Stimulated activated CD8-positive, alpha-beta memory T cell treated with anti-CD3 and anti-CD28 coated beads, Interleukin-2, amount 100 ng/mL, for 1 hour (primary cell): ENCODE measurements at places on chromosomes 2 and 18.

GRCh38 chr2:207766697-207767460 is 2.8 kb downstream of the FZD5 start:
- no peak for DNase-seq

- DNase-seq: no peak
These were observed 36.0 kb downstream of the CSRNP3 start for GRCh38 chr2:165505514-165505913.

DNA sequence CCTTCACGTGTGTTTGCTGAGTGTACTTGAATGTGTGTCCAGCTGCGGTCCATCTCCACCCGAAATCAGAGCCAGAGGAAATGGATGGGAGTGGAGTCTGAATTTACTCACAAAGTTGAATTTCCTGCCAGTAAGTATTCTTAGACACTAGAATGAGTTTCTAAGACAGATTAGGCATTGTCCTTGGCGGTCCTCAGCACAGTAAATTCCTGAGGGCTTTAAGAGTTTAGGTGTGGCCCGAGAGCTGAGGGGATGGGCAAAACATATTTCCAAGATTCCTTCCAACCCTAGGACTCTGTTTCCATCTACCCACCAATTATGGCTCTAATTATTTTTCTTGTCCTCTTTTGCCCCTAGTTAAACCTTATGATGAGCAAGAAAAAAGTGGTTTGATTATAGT is 90.3 kb upstream of the PHLPP1 start:
- DNase-seq: no peak

DNA sequence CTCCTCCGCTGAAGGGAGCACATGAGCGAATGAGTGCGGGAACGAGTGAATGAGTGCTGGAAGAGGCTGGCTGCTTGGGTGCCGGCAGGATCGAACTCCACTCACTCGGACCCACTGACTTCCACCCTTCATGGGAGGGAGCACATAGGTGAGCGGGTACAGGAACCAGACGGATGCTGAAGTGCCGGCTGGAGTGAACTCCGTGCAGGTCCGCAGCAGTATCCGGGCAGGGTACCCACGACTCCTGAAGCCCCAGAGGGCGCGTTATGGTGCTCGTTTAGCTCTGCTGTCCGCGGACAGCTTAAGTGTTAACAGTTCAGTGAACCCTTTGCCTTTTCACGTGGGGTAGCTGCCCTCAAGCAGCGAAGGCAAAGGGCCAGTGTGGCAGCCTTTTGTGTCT is 23.2 kb downstream of the RPRM start:
- no peak for DNase-seq

GRCh38 chr2:148362144-148362796 is 282.3 kb upstream of the EPC2 start:
- DNase-seq: no peak

DNA sequence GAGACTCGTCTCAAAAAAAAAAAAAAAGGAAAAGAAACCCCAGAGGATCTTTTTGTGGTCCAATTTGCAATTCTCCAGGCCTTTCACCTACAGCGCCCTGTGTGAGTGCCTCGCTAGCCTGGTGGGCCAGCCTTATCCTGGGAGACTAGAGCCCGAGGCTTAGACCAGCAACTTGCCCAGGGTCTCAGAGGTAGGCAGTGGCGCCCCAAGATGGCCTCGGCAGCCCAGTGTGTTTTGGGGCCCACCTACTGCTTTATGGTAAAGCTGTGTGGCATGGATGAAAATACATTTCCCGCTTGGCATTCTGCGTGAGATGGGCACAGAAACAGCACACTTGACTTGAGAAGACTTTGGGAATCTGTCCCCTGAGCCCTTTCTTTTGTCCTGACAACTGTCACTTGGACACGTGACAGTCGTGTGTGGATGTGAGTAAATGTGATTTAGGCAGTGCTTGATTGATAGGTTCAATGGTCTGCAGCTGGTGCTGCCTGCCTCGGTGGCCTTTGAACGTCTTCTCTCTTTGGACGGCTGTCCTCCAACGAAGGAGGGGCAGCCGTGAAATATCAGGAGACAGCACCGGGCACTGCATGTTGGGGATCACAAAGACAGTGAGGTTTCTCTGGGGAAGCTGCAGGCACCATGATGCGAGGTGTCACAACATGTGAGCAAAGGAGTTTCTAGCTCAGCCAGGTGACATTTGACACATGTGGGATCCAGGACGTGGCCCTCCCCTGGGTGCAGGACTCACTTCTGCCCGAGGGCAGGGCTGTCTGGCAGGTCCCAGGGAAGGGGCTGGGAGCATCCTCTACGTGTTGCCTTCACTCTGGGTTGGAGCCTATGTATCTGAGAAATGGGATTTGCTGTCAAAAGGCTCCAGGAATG is 209.5 kb upstream of the TWIST2 start:
- DNase-seq: no peak

DNA sequence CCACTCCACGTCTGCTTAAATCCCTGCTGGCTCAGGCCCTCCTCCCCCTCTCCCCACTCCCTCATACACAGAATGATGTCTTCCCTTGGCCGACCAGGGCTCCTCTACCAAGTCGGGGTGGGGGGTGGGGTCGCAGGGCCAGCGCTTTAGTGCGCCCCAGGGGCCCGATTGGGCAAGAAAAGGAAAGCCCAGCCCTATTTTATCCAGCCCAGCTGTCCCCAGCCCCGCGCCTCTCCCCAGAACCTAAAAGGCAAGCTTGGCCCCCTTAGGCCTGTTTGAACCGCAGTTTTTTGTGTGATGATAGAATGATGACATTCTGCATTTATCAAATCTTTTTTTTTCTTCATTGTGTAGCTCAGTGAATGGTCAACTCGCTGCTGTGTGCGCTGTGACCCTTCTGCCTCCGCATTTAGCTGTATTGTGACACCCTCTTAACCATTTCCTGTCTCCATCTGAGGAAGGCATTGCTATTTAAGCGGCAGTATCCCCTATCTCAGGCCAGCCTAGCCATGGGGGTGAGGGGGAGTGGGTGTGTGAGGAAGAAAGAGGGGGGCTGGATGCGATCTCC is 231.4 kb downstream of the HAUS1 start:
- no peak for DNase-seq
